ENCODE measurements at places on chromosomes 12 and 14.

GRCh38 chr14:30791522-30792351, 82.6 kb upstream of the COCH start:
- DNase-seq: no peak

- DNase-seq: no peak
Measured at GRCh38 chr12:51202718-51203117, 15.1 kb downstream of the POU6F1 start.

GRCh38 chr14:82394916-82395315, 861.3 kb upstream of the SEL1L start:
- no peak for DNase-seq

DNA sequence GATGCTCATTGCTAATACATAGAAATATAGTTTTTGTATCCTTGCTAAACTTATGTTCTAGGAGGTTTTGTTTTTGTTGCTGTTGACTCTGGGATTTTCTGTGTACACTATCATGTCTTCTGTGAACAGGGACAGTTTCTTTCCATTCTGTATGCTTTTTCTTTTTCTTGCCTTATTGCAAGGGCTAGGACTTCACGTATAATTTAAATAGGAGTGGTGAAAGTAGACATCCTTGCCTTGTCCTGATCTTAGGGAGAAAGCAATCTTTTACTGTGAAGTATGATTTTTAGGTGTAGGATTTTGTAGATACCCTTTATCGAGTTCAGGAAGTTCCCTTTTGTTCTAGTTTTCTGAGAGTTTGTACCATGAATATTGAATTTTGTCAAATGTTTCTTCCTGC, 1.5 kb upstream of the EIF2B2 start:
- no peak for DNase-seq

- DNase-seq: peak; percentile 79
Measured at GRCh38 chr12:127083008-127083949, 1183.7 kb upstream of the TMEM132C start.

- peak; percentile 67 for DNase-seq
Measured at GRCh38 chr14:38405851-38406635, 150.2 kb upstream of the CLEC14A start.

GRCh38 chr14:80522936-80523335, 311.6 kb upstream of the DIO2 start:
- DNase-seq: no peak

- peak; percentile 70 for DNase-seq
Measured at GRCh38 chr14:96098309-96098998, 59.3 kb downstream of the C14orf132 start.

- peak; percentile 43 for DNase-seq
Measured at GRCh38 chr14:74792249-74793039, 29.3 kb downstream of the YLPM1 start.

DNA sequence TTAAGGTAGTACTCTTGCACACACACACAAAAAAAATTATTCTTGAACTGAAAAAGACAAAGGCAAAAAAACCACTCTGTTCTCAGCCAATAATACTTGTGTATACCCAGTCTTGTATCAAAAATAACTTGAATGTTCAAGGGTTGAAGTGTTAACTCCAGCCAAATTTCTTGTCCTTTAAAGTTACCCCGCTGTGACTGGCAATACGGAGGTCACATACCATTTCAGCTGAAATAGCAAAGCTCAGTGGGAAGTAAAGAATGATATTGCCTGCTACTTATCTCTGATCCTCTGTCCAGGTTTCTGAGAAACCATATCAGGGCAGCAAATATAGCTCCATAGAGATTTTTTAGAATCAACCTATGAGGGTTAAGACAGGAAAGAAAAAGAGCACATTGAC, 167.4 kb downstream of the C12orf50 start:
- no peak for DNase-seq

DNA sequence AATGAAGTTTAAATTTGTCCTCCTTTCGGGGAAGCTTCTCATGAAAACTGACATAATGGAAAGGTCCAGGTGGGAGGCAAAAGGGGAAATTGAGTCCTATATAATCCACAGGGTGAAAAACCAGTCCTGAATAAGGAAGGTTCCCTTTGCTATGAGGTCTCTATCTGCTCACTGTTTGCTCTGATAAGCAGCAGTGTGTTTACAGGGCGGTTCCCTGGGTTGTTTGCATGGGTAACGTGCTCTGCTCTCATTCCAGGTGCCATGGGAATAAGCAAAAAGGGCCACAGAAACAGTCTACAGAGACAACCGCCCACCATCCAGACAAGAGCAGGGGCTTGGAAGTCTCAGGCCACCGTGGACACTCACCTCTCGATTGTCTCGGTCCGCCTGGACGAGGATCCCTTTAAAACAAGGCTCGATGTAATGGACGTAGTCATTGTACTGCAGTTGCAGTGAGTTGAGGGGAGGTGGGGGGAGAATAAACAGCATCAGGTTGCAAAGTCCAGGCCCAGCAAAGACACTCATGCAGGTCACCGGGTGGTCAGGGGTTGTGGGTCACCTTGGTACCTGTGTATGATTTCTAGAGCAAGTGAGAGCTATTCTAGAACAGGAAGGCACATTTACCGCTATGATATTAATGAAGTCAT, 32.7 kb downstream of the CACNA2D4 start:
- no peak for DNase-seq

GRCh38 chr12:115473257-115473956, 789.4 kb upstream of the TBX3 start:
- no peak for DNase-seq

- DNase-seq: no peak
Measured at GRCh38 chr12:82554529-82554928, 132.2 kb upstream of the TMTC2 start.

DNA sequence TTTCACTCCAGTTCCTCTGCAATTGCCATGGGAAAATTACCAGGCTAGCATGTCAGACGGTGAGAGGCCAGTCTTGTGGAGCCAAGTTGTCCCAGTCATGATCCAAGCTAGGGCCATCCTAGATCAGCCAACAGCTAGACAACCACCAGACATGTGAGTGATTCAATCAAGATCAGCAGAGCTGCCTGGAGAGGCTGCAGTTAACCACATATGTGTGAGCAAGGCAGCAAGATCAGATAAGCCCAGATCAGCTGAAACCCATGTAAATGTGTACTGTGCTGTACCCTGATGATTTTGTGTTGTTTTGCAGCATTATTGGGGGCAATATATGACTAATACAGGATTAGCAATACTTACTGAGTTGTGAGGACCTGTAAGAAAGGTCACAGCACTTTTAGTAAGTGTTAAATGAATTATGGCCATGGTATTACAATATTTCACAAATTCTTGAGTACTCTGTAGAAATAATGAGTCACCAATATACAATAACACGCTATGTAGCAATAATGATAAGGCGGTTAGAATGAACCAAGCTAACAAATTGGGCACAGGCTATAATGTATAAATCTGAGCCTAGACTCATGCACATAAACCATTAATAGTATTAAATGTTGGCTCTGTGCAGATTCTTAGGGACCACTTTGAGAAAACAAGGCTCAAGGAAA, 91.4 kb downstream of the SUDS3 start:
- peak; percentile 64 for DNase-seq

DNA sequence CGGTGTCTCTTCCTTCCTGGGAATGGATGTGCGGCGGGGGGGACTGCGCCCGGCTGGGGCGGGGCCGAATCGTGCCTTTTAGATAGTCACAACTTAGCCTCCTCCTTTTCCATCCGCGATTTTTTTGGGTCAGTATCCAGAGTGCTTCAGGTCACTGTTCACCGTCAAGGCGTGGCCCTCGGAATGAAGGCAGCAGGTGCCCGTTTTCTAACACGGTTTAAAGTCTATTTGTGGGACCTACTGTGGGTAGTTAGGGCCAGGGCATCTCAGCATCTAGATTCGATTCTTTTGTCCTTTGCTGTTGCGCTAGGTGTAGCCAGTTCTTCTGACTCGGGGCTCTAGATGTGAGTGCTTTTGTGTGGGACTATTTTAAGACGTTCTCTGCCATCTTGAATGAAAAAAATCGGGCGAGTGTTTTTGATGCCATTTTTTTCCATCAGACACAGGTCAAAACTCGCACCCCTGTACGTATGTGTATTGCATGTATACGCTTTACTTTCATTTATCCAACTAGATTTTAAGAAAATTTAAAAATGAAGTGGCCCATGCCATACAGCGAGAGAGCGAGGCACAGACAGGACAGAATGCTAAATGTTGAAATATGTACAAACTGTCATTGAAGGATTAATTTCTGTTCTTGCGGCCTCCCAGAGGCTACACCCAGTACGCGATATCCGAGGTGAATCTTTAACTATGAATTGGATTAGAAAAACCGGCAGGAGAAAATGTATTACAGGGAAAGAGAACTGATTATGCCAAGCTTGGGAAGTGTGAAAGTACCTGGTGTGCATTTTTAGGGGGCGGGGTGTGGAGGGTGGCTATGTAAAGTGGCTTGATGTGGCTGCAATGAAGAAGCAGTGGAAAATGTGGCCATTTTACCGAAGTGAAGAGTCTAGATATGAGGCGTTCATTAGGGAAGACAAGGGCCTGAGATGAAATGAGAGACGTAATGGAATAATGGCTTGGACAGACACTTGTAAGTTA, 835 bp downstream of the VEZT start:
- peak; percentile 58 for DNase-seq

DNA sequence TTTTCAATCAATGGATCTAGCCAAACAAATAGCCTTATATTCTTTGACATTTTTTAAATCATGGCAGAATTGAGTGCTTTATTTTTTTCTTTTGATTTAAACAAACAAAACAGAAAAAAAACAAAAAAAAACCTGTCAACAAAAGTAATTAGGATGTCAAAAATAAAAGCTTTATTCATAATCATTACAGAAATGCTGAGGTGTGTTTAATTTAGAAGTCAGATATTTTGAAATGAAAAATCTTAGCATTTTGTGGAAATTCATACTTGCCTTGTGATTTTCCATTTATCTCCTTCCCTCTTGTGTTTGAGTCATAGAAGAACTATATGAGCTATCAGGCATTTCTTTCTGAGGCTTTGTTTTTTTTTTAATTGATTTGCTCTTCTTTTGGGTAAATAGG, 387.0 kb upstream of the STXBP6 start:
- DNase-seq: no peak

GRCh38 chr12:105588106-105588505, 257.6 kb downstream of the C12orf75 start:
- no peak for DNase-seq

DNA sequence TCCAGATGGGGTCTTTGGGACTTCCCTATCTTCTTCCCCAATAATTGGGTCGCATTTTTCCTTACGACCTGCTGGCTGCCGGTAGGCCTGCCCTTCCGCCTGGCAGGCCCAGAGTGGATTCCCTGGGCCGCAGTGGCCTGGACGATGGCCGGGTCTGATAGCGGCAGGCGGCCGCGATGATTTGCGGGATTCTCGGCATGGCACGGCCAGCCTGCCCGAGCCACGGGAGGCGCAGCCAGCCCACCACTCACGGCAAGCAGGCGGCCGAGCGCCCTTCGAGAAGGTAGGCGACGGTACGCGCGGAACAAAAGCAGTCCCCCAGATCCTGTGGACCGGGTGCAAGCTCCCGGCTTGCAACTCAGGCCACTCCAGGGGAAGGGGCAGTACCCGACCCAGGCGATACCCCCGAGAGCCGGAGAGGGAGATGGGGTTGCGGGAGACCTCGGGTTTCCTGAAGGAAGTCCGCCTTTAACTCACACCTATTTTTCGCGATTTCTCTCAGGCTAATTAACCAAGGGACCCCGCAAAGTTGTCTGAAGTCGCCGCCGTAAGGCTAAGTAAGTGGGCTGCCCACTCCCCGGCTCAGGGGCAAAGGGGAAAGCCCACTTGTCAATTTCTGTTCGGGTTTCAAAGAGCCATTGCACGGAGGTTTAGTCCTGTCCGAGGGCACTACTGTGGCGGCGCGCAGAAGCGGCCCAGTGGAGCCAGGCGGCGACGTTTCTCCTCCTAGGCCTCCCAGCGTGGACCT, 1.4 kb upstream of the GSC start:
- DNase-seq: no peak

DNA sequence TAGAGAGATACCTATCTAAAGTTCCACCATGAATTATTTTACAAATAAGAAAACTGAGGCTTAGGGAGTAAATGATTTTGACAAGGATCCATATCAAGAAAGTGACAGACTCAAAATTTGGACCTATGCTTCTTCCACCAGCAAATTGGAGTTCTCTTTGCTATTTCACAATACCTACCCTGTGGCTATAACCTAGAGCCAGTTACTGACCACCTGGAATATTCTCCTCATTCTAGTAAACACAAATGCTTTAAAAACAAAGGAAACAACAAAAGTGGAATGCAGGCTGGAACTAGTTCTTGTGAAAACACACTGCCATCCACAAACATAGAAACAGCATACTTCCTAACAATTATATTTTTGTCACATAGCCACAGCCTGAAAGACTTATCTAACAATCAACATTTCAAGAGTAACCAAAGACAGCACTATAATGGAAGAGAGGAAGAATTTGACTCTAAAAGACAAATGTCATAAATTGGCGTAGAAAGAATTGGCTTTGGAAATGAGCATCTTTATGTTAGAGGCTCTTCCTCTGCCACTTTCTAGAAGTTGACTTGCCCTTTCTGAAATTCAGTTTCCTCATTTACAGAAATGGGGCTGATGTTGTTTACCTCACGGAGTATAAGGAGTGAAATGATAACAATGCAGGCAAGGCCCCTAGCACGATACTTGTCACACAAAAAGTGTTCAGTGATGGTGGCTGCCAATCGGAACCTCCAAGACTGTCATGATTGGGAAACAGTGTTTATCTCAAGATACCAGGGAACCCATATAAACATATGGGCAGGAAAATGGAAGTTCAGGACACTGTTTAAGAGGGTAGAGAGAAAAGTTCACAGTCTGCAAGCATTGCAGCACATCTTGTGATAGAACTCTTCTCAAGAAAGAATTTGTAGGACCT, 138.6 kb upstream of the LGR5 start:
- no peak for DNase-seq

GRCh38 chr12:389142-390096, at the start of gene KDM5A:
TSS of gene KDM5A (minus strand) at chr12:389320. CDS start at chr12:389091, 229 bp downstream.
- peak; percentile 92 for DNase-seq

DNA sequence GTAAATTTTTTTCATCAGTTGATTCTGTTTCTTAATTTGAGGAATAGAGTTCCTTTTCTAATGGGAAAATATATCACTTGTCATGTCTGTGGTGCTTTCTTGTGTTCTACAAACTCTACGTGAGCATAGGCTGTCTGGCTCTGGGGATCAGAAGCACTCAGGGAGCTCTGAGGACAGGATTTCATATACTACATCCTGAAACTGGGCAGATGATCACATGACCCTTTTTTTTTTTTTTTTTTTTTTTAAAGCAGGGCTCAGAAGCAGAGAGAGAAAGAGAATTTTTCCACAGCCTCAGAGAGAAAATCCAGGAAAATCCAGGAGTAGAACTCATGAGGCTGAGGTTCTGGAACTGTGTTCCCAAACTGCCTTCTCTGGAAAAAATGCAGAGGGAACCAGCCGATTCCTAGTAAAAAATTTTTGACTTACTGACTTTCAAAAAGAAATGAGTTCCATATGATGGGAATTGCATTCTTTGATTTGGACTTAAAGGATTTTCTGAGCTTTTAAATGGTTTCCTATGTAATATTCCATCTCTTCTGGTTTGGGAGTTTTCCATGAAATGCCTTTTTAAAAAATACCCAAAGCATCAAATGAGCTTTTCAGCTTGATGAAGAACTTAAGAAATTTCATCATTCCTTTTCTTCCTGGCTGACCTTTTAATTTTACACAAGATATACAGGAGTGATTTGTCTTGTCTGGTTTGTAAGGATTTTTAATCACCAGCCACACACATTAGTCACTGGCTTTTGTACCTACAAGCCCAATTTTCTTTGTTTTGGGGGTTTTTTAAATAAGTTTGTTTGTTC, 183.1 kb upstream of the HIF1A start:
- DNase-seq: peak; percentile 84

Data from HCEC 1CT (cell line).